SW 1271 (cell line): ENCODE measurements at places on chromosomes 3 and 15.

DNA sequence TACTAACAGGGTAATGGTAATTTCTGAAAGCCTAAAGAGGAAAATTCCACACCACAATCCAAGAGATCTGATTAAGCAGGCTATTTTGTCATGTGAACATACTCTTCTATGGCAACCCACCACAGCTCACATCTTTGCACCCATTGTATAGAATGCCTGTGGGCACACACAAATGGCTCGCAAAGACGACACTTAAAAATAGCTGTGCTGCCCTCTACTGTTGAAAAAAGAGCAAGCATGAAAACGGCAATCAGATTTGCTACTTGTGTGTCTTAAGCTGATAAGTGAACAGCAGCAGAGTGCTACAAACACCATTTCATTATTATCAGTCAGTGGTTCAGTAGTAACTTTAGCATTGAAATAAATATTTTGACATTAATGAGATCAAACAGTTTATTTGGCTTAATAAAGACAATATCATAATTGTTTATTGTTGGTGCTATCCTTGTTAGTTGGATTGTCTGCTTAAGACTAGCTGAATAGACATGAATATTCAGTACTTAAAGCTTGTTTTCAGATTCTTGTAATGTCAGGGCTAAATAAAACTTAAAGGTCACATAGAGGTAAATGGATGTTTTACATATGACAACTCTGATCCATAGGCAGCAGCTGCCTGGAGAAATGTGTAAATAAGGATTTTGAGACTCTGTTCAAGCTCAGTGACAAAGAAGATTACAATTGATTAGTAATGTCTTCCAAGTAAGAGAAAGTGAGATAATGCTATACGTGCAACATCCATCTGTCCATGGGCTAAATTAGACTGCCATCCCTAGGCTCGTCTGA lies 199.1 kb downstream of the LRRN1 start:
- DNase-seq = no peak

DNA sequence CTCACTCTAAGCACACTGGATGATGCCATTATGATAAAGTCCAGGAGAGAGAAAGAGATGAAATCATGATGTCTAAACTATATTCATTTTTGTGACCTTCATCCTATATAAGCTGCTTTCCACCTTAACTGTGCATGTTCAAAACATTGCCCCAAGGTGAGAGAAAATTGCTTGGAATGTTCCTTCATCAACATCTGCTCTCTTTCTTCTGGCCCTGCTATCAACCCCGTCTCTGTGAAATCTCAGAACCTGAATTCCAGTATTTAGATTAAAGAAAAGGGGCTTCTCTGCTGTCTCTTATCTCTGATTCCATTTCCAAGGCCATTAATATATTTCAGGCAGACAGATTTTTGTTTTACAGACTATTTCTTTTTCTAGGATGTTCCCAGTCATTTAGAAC lies 47.3 kb upstream of the PHLDB2 start:
- no peak for DNase-seq

GRCh38 chr15:26355472-26356074 lies 417.3 kb downstream of the GABRB3 start:
- DNase-seq = no peak

DNA sequence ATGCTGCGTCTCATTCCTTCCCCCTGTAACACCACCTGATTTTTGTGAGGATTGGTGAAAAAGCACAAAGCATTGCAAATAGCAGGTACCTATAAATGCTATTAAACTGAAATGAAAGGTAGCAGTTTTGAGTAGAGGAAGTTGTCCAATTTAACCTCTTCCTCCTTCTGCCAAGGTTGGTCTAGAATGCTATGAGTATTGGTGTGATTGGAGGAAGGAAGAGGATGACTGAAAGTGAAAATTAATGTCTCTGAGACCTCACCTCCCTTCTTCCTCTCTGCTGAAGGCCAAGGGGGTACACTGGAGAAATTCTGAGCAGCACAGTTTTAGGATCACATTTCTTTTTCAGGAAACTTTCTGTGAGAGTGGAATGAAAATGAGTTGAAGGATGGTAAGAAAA lies 94.4 kb downstream of the DTWD1 start:
- DNase-seq = no peak

- DNase-seq = no peak
Measured at GRCh38 chr3:171688002-171688401, 122.3 kb downstream of the PLD1 start.

DNA sequence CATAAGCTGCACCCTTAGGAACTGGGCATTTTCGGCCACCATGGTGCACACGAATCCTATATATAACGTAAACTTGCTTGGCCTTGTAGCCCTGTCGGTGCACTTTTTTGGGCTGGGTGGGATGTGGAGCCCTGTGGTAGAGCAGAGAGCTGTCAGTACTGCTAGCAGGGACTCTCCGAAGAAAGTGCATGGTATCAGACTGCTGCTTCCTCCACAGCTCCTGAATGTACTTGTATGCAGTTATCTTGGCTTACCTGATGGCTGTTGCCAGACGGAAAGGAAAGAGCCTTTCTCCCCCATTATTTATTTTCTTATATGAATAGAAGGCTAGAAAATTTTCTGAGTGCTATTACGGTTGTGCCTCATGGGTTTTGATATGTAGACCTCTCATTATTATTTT lies 8.4 kb downstream of the GALK2 start:
- no peak for DNase-seq

GRCh38 chr3:33746416-33747116 lies 28.5 kb upstream of the CLASP2 start:
- no peak for DNase-seq

DNA sequence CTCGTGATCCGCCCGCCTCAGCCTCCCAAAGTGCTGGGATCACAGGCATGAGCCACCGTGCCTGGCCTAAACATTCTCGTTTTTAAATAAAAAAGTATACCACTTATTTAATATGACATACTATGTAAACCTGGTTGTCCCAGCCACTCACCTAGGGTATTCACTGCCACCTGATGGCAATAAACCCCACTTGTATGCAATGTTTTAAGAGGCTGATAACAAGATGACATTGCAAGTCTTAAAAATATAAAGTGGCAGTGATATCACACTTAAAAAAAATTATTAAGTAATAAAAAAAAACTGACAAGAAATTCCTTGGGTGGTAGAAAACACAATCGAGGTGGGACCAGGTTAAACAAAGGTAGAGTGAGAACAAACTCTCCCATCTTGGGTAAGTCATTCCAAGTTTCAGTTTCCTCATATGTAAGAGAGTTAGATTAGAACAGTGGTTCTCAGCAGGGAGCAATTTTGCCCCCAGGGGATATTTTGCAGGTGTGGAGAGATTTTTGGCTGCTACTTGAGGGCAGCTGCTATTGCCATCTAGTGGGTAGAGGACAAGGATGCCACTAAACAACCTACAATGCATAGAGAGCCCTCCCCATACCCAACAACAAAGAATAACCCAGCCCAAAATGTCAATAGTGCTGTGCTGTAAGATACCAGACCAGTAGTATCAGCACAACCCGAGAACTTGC lies 14.5 kb downstream of the ARF4 start:
- peak; percentile 24 for DNase-seq

- no peak for DNase-seq
Measured at GRCh38 chr15:39623529-39623931, 42.7 kb downstream of the THBS1 start.

DNA sequence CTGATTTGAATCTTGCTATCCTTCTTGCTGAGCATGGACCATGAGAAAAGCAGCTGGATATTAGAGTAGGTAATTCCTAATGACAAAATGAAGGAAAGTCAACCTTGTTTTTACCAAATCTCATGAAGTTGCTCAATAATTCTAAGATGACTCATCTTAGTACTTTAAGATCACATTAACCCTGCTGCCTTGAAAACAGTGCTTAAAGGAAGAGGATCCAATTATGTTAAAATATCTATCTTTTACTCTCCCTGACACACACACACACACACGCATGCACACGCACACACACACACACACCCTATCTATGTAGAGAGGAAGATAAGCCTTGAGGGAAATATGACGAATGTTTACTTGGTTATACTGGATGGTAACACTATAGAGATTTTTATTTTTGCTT lies 16.0 kb upstream of the MYO1E start:
- DNase-seq = no peak

- no peak for DNase-seq
Measured at GRCh38 chr3:174931473-174932353, 72.6 kb downstream of the NAALADL2 start.

DNA sequence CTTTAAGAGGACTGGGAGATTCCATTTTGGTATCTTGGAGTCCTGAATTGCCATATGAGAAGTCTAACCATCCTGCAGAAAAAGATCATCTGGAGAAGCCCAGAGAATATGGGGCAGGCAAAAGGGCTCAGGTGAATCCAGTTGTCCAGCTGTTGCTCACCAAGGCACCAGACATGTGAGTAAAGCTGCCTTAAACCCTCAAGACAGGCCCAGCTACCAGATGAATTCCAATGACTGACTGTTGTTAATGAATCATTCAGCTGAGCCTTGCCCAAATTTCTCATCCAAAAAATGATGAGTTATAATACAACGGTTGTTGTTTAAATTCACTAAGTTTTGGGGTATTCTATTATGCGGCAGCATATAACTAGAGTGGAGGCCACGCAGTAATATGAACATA lies 22.0 kb upstream of the NANOGP8 start:
- DNase-seq = no peak

- no peak for DNase-seq
Measured at GRCh38 chr3:119729996-119730395, 27.2 kb downstream of the CFAP91 start.

GRCh38 chr15:32974691-32975090 lies 219.8 kb downstream of the FMN1 start:
- DNase-seq = no peak

GRCh38 chr15:28191832-28192231 lies 92.7 kb upstream of the OCA2 start:
- no peak for DNase-seq
